ENCODE measurements at places on chromosomes 5 and 9.

DNA sequence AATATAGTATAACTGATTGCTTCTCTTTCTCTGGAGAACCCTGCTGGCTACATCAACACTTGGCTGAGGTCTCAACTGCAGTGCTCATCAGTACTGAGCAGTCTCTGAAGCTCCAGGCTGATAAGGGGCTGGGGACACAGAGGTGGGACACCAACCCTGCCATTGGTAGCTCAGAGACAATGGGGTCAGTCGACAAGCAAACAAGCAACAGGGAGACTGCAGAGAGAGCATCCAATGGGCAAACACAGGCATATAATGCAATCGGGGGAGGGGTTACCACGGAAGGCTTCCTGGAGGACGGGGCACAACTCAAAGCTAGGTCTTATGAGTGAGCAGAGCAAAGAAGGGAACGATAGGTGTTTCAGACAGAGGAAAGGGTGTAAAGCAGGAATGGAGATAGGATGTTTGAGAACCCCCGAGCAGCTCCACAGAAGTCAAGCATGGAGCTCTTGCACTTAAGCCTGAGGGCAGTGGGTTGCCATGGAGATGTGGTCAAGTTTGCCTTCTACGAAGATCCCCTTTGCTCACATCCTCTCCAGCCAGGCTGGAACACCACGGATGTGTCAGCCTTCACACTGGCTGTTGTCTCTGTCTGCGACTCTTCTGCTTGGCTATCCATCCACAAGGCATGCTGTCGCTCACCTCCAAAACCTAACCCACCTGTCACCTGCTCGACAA lies 21.5 kb upstream of the AKNA start:
- DNase-seq, result no peak

DNA sequence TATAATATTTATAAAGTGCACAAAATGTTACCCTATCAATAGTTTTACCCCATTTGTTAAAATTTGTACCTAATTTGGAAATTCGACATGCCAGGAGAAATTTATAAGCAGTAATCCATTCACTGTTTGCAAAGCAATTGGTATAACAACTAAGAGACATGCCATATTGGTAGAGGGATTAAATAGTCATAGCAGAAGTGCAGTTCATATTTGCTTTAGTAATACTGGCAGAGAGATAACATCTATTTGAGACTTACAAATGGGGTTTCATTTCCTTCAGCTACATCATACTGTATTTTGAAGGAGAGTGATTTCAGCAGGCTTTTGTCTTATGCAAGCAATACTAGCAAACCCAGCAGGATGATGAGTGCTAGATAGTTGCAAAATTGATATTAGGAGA lies 610.4 kb upstream of the CDH10 start:
- no peak for DNase-seq

DNA sequence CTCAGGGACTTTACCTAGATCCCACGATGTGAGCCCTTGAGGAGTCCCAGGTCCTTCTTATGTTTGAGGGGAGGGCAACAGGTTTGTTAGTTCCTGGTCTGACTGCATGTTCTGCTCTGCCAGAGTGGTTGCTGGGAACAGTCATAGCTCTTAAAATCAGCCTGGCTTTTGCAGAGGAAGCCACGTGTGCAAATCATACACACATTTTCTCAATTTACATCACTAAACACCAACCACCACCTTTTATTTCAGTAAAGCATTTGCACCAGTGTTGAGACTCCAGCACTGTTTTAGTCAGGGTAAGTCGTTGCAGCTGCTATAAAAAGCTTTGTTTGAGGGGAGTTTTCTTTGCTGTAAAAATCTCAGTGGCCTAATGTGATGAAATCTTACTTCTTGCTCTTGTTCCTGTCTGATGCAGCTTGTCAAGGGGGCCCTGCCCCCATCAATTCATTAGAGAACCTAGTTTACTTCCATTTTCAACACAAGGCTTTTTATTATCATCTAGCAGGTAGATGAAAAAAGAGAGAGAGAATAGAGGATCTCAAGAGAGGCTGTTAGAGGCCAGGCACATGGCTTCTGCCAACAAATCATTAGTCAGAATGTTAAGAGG lies 70.3 kb upstream of the VCAN start:
- DNase-seq, result peak; percentile 13

- DNase-seq, result no peak
Measured at GRCh38 chr9:119639287-119639955, 270.2 kb upstream of the BRINP1 start.

- no peak for DNase-seq
Measured at GRCh38 chr5:50855001-50855400, 188.6 kb downstream of the PARP8 start.
